CD14-positive monocyte (primary cell): ENCODE measurements at places on chromosomes 13 and 19.

DNA sequence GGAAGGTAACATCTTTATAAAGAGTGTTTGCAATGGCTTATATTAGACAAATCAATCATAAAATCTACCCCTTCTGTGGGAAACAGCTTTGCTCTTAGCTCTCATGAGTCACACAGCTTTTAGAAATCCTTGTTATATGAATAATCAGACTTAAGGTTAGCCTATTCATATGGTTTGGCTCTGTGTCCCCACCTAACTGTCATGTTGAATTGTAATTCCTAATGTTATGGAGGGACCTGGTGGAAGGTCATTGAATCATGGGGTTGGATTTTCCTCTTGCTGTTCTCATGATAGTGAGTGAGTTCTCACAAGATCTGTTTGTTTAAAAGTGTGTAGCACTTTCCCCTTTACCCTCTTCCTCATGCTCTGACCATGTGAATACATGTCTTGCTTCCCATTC, 704.2 kb upstream of the KLHL1 start:
- H3K27me3 ChIP-seq = no peaks in the 10 kb centered on the region
- no peak overlapping the region for H3K27ac ChIP-seq
- H3K4me1 ChIP-seq = no peaks in the 10 kb centered on the region

- no peaks in the 10 kb centered on the region for H3K27me3 ChIP-seq
- H3K36me3 ChIP-seq = no peaks in the 10 kb centered on the region
- H3K27ac ChIP-seq = no peak overlapping the region
- no peak overlapping the region for H3K4me3 ChIP-seq
These were observed 389.8 kb downstream of the TBC1D4 start for GRCh38 chr13:75092143-75092542.

DNA sequence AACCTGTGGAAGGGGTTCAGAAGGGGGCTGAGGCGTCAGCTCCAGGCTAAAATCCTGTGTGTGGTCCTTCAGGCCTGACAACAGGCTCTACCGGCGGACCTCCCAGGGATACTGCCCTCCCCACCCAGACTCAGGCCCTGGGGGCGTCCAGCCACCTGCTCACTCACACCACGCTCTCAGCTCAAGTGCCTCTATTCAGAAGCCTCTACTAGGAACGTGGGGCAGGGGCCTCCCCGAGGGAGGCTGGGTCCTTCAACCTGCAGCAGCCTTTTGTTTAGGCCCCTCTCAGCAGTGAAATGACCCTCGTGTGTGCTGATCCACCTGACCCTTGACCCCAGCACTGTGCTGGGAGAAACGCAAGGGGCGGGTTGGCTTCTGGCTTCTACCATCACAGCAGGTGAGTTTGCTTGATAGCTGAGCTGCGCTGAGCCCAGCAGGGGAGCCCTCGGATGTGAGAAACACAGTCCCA, 10.6 kb downstream of the PLPP2 start:
- no peak for DNase-seq
- H3K4me3 ChIP-seq = no peak overlapping the region
- H3K4me1 ChIP-seq = no peaks in the 10 kb centered on the region
- H3K27me3 ChIP-seq = peaks cover 7% of the 10 kb centered on the region

- H3K4me3 ChIP-seq = no peak overlapping the region
- no peaks in the 10 kb centered on the region for H3K36me3 ChIP-seq
- no peaks in the 10 kb centered on the region for H3K27me3 ChIP-seq
- no peak overlapping the region for H3K27ac ChIP-seq
- DNase-seq = no peak
- H3K4me1 ChIP-seq = no peaks in the 10 kb centered on the region
These were observed 121.3 kb upstream of the UFM1 start for GRCh38 chr13:38228322-38228721.

DNA sequence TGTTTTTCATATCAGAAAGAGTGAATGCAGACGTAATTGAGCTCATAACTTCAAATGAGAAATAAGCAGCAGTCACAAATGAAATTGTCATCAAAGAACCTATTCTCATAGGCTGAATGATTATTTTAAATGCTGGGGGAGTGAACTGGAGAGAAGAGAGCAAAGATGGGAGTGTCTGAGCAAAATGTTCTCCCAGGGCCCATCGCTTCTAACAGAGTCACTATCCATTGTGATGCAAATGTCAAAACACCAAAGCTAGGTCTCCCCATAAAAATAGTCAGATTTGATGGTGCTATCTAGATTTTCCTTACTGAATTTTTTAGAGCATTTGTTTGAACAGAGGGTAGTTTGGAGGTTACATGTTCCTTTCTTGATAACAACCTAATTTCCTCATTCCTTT, 278.7 kb downstream of the PCDH9 start:
- no peaks in the 10 kb centered on the region for H3K4me1 ChIP-seq
- no peaks in the 10 kb centered on the region for H3K36me3 ChIP-seq
- H3K4me3 ChIP-seq = no peak overlapping the region
- H3K27ac ChIP-seq = no peak overlapping the region
- DNase-seq = no peak
